ENCODE measurements at places on chromosomes 6 and 20. TPM values are rescaled to one million over a fixed set of nuclear protein-coding genes. Genes with fewer than 3 reads are reported as not detected.

The MEI4 gene
- 0.32 TPM for total RNA-seq

The SRF gene
- 78.7 TPM for total RNA-seq

- DNase-seq, result no peak
These were observed 51.9 kb upstream of the UBR2 start for GRCh38 chr6:42511803-42512422.

DNA sequence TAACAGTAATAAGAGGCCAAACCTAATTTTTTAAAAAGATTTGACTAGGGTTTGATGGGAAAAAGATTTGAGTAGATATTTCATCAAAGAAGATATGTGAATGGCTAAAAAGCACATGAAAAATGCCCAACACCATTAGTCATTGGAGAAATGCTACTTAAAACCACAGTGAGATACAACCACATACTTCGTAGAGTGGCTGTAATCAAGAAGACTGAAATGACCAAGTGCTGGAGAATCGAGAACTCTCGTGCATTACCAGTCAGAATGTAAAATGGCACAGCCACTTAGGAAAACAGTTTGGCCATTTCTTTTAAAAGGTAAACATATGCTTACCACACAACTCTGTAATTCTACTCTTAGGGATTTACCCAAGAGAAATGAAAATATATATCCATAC is 175.5 kb downstream of the EYA2 start:
- no peak for DNase-seq

DNA sequence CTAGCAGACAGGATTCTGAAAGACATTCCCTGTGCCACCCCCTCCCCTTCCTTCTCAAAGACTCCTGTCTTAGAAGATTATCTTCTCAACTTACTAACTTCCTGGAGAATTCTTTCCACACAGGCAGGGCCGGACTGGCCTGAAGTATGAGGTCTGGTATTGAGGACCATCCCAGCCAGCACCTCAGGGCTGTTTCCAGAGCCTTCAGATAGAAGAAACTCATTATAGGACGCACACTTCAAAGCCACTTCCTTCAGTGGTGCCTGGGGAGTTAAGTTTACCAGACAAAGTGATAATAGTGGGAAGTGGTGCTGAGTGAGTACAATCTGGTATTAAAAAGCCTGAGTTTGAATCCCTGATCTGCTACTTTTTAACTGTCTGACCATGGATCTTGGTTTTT is 15.6 kb downstream of the KCNS1 start:
- DNase-seq, result no peak

GRCh38 chr6:14384175-14384949 is 266.8 kb downstream of the CD83 start:
- no peak for DNase-seq

DNA sequence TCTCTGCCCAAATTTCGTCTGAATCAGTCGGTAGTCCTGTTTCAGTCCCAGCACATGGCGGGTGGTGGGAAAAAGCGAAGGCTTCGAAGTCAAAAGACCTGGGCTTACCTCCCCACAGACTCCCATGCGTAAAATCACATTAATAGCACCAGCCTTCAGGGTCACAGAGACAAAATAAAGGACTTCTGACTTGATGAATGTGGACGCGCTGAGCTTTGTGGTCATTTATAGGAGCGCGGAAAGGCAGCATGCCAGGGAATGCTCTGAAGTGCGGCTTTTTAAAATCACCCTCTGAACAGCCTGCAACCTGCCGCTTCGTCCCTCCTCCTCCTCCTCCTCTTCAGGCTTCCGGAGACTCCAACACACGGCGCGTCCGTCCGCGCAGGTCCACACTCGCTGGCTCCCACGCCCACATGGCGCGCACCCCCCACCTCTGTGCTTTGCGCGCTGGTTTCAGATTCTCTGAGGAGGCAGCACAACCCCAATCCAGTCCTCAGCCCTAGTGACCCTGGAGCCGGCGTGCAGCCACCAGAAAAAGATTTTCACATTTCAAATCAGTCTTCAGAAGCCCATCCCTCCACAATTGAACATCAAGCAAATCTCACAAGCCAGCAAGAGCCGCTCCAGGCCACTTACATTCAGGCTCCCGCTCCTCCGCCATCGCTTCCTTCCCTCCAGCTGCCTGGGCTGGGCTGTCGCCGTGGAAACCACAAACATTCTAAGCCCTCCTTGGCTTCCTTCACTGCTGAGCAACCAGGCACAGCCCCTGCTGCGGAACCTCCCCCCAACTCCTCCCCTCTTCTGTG is at the start of gene C6orf118:
Gene C6orf118 (minus strand): TSS at position 680 of the 806 bp plus-strand sequence. CDS start 19 bp downstream, at position 661.
- DNase-seq, result peak; percentile 70

DNA sequence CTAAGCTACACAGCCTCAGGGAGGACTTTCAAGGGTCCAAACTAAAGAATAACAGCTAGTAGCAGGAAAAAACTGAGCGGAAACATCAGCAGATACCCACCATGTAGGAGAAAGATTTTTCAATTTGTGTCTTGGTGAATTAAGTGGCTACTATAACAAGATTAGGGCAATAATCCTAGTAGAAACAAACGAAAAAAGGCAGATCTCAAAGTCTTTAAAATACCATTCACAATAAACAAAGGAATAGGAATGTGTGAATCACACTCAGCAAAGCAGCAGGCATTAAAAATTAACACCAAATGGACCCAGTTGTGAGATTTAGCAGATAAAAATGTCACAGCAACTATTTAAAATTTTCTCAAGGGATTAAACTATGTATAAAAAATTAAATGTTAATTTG is 761.2 kb downstream of the TENT5A start:
- DNase-seq, result no peak
